ENCODE measurements at places on chromosomes 11 and 22. TPM values are rescaled to one million over a fixed set of nuclear protein-coding genes. Genes with fewer than 3 reads are reported as not detected.

The GRIK4 gene
- total RNA-seq, result not detected

The MYOD1 gene
- total RNA-seq, result not detected

The SCYL1 gene
- 94.4 TPM for total RNA-seq

The DEPDC7 gene
- 0.82 TPM for total RNA-seq

The HIC2 gene
- 5.3 TPM for total RNA-seq

The CTR9 gene
- total RNA-seq, result 41.5 TPM

The BACE1 gene
- 0.32 TPM for total RNA-seq

The HMOX1 gene
- total RNA-seq, result 1.0 TPM

The YWHAH gene
- total RNA-seq, result 150 TPM

The MYO7A gene
- total RNA-seq, result 0.30 TPM

The HOATZ gene
- total RNA-seq, result not detected

The GAL3ST3 gene
- total RNA-seq, result not detected

All from activated T-helper 2 cell treated with anti-CD3 and anti-CD28 coated beads, Interferon-gamma antibody, Interleukin-2, Interleukin-4, amounts not matched to agents 10 μg/mL and 5 μg/mL and 100 μg/mL, durations not matched to agents 14 hours and 24 hours and 36 hours (primary cell).